ENCODE measurements at places on chromosomes 16 and 17.

GRCh38 chr16:87628940-87629339, 26.6 kb downstream of the JPH3 start:
- H3K36me3 ChIP-seq, result no peaks in the 10 kb centered on the region
- no peak overlapping the region for H3K27ac ChIP-seq
- H3K4me1 ChIP-seq, result no peaks in the 10 kb centered on the region
- H3K4me3 ChIP-seq, result no peak overlapping the region
- no peak for DNase-seq

DNA sequence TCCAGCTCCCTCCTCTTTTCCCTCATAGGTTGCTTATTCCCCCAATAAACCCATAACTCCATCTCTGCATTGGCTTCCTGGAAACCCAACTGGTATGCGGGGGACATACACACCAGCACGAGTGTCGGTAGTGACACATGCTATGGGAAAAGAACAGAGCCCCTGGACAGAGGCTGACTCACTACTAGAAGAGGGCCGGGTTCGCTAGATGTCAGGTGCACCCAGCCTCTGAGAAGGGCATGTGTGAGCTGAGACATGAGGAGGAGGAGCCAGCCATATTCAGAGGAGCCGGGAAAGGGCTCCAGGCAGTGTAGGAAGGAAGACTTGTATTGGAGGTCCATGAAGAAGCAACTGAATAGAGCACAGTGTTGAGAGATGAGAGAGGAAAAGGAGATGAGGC, 241.1 kb downstream of the SOX9 start:
- DNase-seq, result no peak
- no peak overlapping the region for H3K4me3 ChIP-seq
- H3K4me1 ChIP-seq, result no peaks in the 10 kb centered on the region
- no peak overlapping the region for H3K27ac ChIP-seq
- no peaks in the 10 kb centered on the region for H3K36me3 ChIP-seq

GRCh38 chr16:69440250-69440649, 15.8 kb downstream of the CYB5B start:
- no peak overlapping the region for H3K4me3 ChIP-seq
- H3K36me3 ChIP-seq, result peaks cover 58% of the 10 kb centered on the region
- peak overlapping the region; percentile 59 for H3K27ac ChIP-seq
- no peak for DNase-seq
- peaks cover 59% of the 10 kb centered on the region for H3K4me1 ChIP-seq
- H3K27me3 ChIP-seq, result no peaks in the 10 kb centered on the region

- no peak overlapping the region for H3K27ac ChIP-seq
- H3K4me3 ChIP-seq, result no peak overlapping the region
- H3K27me3 ChIP-seq, result no peaks in the 10 kb centered on the region
- no peaks in the 10 kb centered on the region for H3K4me1 ChIP-seq
Observed at GRCh38 chr16:8899709-8900317, 17.7 kb downstream of the LITAFD start.

- no peak overlapping the region for H3K4me3 ChIP-seq
- H3K4me1 ChIP-seq, result peaks cover 4% of the 10 kb centered on the region
- H3K27ac ChIP-seq, result no peak overlapping the region
- peaks cover 11% of the 10 kb centered on the region for H3K27me3 ChIP-seq
- H3K36me3 ChIP-seq, result no peaks in the 10 kb centered on the region
Observed at GRCh38 chr17:2718150-2718938, 6.8 kb upstream of the CLUH start.

- H3K4me3 ChIP-seq, result no peak overlapping the region
- DNase-seq, result no peak
- peaks cover 1% of the 10 kb centered on the region for H3K4me1 ChIP-seq
- H3K27ac ChIP-seq, result no peak overlapping the region
- no peaks in the 10 kb centered on the region for H3K36me3 ChIP-seq
- no peaks in the 10 kb centered on the region for H3K27me3 ChIP-seq
Observed at GRCh38 chr17:13310858-13311257, 290.9 kb downstream of the HS3ST3A1 start.

GRCh38 chr16:568401-569258, 1.1 kb upstream of the PIGQ start:
- H3K4me3 ChIP-seq, result peak overlapping the region; percentile 88
- no peaks in the 10 kb centered on the region for H3K36me3 ChIP-seq
- no peaks in the 10 kb centered on the region for H3K27me3 ChIP-seq
- DNase-seq, result no peak
- H3K27ac ChIP-seq, result peak overlapping the region; percentile 89

GRCh38 chr16:80122115-80122514, 418.7 kb upstream of the DYNLRB2 start:
- no peak for DNase-seq
- no peak overlapping the region for H3K4me3 ChIP-seq
- no peaks in the 10 kb centered on the region for H3K36me3 ChIP-seq

DNA sequence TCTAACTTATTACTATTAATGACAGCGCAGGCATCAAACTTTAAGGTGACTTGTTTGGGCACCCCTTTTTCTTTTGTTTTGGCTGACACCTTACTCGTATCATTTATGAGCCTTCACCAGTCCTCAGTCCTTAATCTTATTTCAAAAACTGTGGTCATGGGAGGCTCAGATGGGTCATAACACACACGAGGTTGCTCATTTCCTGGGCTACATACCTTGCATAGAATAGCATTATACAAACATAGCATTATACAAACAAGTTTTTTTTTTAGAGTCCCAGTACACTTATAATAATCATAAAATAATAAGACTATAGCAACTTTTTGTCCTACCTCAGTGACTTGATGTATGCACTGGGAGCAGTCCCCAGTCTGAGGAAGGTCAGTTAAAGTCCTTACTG, 11.2 kb upstream of the ACSF2 start:
- H3K36me3 ChIP-seq, result no peaks in the 10 kb centered on the region
- no peak overlapping the region for H3K27ac ChIP-seq
- H3K4me3 ChIP-seq, result no peak overlapping the region

- H3K4me3 ChIP-seq, result no peak overlapping the region
- H3K27me3 ChIP-seq, result peaks cover 22% of the 10 kb centered on the region
- no peak for DNase-seq
- peaks cover 2% of the 10 kb centered on the region for H3K4me1 ChIP-seq
Observed at GRCh38 chr16:84406006-84406963, 37.9 kb downstream of the ATP2C2 start.

DNA sequence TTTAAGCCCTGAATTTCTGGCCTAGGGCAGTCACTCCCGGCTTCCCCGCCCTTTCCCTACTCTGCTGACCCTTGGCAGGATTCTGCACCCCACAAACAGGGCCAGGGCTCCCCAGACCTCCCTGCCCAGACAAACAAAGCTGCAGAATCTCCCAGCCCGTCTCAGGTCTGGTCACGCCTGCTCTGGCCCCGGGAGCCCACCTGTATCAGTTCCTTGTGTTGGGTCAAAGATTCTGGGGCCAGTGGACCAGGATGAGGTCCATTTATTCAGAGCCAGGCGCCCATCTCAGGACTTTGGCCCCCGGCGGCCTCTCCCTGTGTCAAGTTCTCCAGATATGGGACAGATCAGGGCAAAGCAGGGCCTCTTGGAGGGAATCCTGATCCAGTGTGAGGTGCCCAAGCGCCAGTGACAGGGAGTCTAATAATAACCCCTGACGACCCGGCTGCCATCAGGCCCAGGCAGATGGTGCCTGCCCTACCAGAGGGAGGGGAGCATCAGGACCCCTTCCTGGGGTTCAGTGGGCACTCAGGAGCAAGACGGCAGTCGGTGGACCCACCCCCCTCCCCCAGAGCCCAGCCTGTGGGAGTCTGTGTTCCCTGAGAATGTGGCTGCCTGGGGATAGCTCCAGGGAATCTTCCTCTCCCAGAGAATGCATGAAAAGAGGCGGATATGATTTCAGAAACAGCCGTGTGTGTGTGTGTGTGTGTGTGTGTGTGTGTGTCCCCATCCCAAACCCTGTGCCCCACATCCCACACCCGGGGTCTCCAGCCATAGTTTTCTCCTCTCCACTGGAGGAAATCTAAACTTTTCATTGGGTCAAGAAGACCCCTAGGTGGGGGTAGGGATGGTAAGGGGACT, 1.3 kb downstream of the TTYH2 start:
- H3K27ac ChIP-seq, result no peak overlapping the region
- no peaks in the 10 kb centered on the region for H3K27me3 ChIP-seq
- no peak for DNase-seq
- peak overlapping the region; percentile 86 for H3K4me3 ChIP-seq
- peaks cover 51% of the 10 kb centered on the region for H3K36me3 ChIP-seq
- H3K4me1 ChIP-seq, result peaks cover 37% of the 10 kb centered on the region

DNA sequence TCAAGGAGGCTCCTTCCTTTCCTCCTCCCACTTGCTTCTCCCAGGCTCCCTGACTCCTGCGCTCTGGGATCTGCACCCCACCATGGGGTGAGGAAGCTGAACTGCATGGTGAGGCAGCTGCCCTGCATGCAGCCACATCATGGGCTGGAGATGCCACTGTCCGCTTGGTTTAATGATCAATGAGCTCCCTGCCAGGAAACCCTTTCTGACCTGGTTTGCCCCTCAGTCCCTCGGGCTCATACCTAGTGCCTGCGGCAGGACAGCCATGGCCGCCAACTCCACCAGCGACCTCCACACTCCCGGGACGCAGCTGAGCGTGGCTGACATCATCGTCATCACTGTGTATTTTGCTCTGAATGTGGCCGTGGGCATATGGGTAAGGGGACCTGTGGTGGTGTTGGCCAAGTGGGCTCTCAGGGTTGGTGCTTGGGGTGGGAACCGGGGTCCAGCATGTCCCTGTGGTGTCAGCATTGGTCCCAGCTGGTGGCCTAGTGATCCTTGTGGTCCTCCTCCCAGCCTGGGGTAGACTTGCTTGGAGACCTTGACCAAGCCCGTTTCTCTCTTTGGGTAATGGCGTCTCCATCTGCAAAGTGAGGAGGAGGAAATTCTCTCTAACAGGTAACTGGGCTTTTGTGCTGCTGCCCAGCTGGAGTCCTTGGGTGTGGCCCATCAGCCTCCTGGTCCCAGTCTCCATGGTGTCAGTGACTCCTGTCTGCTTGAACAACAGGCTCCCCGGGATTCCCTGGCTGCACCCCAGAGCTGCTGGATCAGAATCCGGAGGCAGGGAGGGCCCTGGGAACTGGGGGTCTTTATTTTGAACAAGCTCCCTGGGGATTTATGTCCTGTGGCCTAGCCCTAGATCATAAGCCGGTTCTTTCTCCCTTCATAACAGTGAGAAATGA, at the start of gene SLC5A10:
Gene SLC5A10 (plus strand): TSS at position 225 of the 902 bp plus-strand sequence. CDS start 41 bp downstream, at position 266.
- no peak for DNase-seq
- H3K36me3 ChIP-seq, result no peaks in the 10 kb centered on the region
- H3K4me1 ChIP-seq, result peaks cover 11% of the 10 kb centered on the region
- H3K27ac ChIP-seq, result no peak within 1 kb of the TSS

GRCh38 chr17:7577327-7578199, 1.9 kb upstream of the CD68 start:
- DNase-seq, result no peak
- H3K27me3 ChIP-seq, result no peaks in the 10 kb centered on the region
- peaks cover 73% of the 10 kb centered on the region for H3K4me1 ChIP-seq
- H3K36me3 ChIP-seq, result peaks cover 96% of the 10 kb centered on the region

GRCh38 chr17:73420897-73421296, 109.1 kb upstream of the CDC42EP4 start:
- H3K4me3 ChIP-seq, result no peak overlapping the region
- no peaks in the 10 kb centered on the region for H3K36me3 ChIP-seq
- no peaks in the 10 kb centered on the region for H3K27me3 ChIP-seq
- DNase-seq, result no peak
- H3K27ac ChIP-seq, result no peak overlapping the region

DNA sequence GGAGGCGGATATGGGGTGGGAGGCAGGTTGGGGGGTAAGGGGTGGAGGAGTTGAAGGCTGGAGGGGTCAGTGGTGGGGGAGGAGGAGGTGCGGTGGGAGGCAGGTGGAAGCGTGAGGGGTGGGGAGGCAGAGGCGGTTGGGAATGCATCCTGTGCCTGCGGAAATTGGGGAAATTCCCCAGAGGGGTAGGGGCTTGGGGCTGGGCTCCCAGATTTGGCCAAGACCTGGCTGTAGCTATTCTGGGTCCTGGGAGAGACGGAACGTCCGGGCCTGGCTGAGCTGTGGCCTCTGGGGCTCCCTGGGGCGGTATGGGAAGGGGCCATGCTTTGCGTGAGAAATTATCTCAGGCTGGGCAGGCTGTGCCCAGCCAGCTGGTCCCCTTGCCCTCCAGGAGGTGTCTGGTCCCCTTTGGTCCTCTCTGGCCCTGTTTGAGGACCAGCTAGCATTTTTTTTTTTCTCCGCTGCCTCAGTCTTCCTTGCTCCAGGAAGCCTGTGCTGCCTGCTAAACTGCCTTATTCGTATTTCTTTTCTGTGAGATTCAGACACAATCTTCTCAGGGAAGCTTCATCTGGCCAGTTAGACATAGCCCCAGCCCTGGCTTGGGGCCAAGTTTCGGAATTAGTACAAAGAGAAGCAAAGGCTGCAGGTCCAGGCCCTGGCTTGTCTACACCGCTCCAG, 7.3 kb upstream of the TRPV2 start:
- peak overlapping the region; percentile 21 for H3K4me3 ChIP-seq
- H3K27me3 ChIP-seq, result peaks cover 20% of the 10 kb centered on the region
- peaks cover 2% of the 10 kb centered on the region for H3K4me1 ChIP-seq

DNA sequence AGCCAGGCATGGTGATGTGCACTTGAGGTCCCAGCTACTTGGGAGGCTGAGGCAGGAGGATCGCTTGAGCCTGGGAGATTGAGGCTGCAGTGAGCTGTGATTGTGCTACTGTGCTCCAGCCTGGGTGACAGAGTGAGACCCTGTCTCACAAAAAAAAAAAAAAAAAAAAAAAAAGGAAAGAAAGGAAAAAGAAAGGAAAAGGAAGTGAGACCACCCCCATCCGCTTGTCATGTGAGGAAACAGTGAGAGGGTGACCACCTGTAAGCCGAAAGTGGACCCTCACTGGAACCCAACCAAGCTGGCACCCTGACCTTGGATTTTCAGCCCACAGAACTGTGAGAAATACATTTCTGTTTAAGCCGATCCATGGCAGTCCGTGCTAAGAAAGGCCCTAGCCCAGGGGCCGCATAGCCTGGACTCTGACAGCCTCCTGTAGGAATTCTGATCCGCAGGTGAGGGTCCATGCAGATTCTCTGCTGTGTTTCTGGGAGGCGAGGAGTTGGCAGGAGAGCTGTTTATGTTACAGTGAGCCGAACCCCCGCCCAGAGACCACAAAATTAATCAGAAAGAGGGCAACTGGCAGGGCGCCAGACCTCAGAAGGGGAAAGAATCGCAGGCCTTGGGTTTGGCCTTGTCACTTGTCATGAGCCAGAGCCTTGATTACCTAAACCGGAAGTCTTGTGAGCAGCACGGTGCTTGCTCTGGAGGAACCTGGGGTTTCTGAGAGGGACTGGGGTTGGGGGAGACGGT, 945 bp downstream of the SGSH start:
- H3K4me3 ChIP-seq, result peak overlapping the region; percentile 87
- H3K36me3 ChIP-seq, result peaks cover 20% of the 10 kb centered on the region
- H3K27ac ChIP-seq, result peak overlapping the region; percentile 83

GRCh38 chr17:285751-286422, 66.7 kb downstream of the RPH3AL start:
- no peaks in the 10 kb centered on the region for H3K27me3 ChIP-seq
- DNase-seq, result no peak
- no peak overlapping the region for H3K27ac ChIP-seq

- H3K4me1 ChIP-seq, result no peaks in the 10 kb centered on the region
- no peak overlapping the region for H3K27ac ChIP-seq
- no peaks in the 10 kb centered on the region for H3K36me3 ChIP-seq
- no peak overlapping the region for H3K4me3 ChIP-seq
Observed at GRCh38 chr16:52537516-52537915, 9.4 kb downstream of the TOX3 start.

GRCh38 chr17:45087504-45087975, 26.4 kb downstream of the NMT1 start:
- no peak overlapping the region for H3K27ac ChIP-seq
- peaks cover 65% of the 10 kb centered on the region for H3K36me3 ChIP-seq
- peaks cover 1% of the 10 kb centered on the region for H3K4me1 ChIP-seq
- H3K27me3 ChIP-seq, result no peaks in the 10 kb centered on the region
- H3K4me3 ChIP-seq, result no peak overlapping the region

- H3K27ac ChIP-seq, result no peak overlapping the region
Observed at GRCh38 chr17:50097455-50097854, 2.3 kb downstream of the PDK2 start.

GRCh38 chr17:48994549-48995303, 2.5 kb upstream of the IGF2BP1 start:
- H3K27ac ChIP-seq, result no peak overlapping the region
